ENCODE measurements at places on chromosomes 1 and 21. TPM values are rescaled to one million over a fixed set of nuclear protein-coding genes. Genes with fewer than 3 reads are reported as not detected.
A peak's percentile ranks its signal among the peaks of the same experiment; 100 is the strongest.

The ARTN gene
- not detected for total RNA-seq

The EPHB2 gene
- 0.17 TPM for total RNA-seq

- no peak for DNase-seq
- H3K4me1 ChIP-seq: no peaks in the 10 kb centered on the region
- H3K27ac ChIP-seq: no peak overlapping the region
Observed at GRCh38 chr1:55480029-55480795, 265.0 kb upstream of the USP24 start.

- H3K4me3 ChIP-seq: peak overlapping the region; percentile 93
- peaks cover 2% of the 10 kb centered on the region for H3K27me3 ChIP-seq
- H3K36me3 ChIP-seq: peaks cover 42% of the 10 kb centered on the region
- no peak for DNase-seq
Observed at GRCh38 chr1:150579945-150580642, 684 bp upstream of the MCL1 start.

DNA sequence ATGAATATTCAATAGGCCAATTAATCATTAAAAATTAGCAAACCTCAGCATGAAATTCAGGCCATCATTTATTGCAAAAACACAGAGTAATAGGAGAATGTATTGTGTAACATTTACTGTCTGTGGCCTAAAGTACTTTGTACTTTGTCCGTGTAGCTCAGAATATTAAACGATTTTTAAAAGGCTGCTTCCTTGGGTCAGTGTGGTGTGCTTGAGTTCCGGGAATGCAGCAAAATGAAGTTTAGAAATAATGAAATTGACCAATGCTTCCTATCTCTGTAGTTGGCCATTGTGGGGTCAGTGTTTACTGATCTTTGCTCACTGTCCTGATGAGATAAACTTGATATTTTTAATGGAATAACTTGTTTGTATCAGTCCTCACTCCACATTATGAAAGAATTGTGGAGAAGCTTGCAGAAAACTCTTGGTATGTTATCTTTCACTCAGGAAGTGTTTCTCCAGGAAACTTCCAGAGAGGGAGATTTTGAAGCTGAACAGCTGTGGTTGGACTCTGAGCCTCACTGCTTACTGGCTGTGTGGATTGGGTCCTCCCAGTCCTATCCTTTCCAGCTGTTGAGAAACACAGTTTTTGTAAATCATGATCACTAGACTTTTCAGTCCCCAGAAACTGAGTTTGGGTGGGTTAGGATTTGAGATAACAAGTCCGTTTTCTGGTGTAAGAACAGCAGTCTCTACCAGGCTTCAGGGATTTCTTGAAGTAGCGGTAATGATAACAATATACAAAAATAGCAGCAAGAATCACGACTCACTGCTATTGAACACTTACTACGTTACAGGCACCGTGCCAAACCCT is 19.2 kb upstream of the MTARC1 start:
- no peak overlapping the region for H3K27ac ChIP-seq
- H3K27me3 ChIP-seq: peaks cover 3% of the 10 kb centered on the region
- DNase-seq: no peak
- no peaks in the 10 kb centered on the region for H3K36me3 ChIP-seq
- no peaks in the 10 kb centered on the region for H3K4me1 ChIP-seq

- no peak overlapping the region for H3K4me3 ChIP-seq
- DNase-seq: no peak
- peaks cover 28% of the 10 kb centered on the region for H3K4me1 ChIP-seq
- H3K36me3 ChIP-seq: peaks cover 51% of the 10 kb centered on the region
Observed at GRCh38 chr1:117069220-117069844, 9.2 kb downstream of the TTF2 start.

DNA sequence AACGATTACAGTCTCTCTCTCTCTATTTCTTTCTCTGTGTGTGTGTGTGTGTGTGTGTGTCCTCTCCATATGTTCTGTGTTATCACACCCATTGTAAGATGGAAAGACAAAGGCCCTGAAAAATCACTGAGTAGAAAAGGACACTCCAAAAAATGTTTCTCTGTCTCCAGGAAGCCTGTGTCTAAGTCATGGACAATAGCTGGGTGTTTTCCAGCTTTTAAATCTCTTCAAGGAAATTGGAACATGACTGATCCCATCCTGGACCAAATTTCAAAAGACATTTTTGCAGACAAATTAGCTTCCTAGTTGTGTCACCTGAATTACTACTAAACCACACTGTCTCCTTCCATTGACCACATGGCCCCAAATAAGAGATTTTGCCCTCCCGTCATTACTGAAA is 31.0 kb upstream of the LMX1A start:
- peaks cover 3% of the 10 kb centered on the region for H3K4me1 ChIP-seq
- H3K27me3 ChIP-seq: peaks cover 42% of the 10 kb centered on the region
- H3K4me3 ChIP-seq: no peak overlapping the region
- H3K27ac ChIP-seq: no peak overlapping the region

Data from activated CD4-positive, alpha-beta memory T cell treated with anti-CD3 and anti-CD28 coated beads for 36 hours (primary cell).